GM13977 (cell line): ENCODE measurements at places on chromosomes 5 and 9.
A peak's percentile ranks its signal among the peaks of the same experiment; 100 is the strongest.

- DNase-seq: peak; percentile 56
These were observed 481 bp downstream of the MRPL36 start for GRCh38 chr5:1799110-1799601.

GRCh38 chr5:145162626-145163025, 672.5 kb downstream of the PRELID2 start:
- DNase-seq: no peak

GRCh38 chr9:71119746-71120145, 1.7 kb downstream of the TRPM3 start:
- no peak for DNase-seq

- no peak for DNase-seq
These were observed 64.0 kb downstream of the POU5F2 start for GRCh38 chr5:93677359-93677891.

GRCh38 chr5:110063640-110064602, 374.2 kb downstream of the MAN2A1 start:
- no peak for DNase-seq

DNA sequence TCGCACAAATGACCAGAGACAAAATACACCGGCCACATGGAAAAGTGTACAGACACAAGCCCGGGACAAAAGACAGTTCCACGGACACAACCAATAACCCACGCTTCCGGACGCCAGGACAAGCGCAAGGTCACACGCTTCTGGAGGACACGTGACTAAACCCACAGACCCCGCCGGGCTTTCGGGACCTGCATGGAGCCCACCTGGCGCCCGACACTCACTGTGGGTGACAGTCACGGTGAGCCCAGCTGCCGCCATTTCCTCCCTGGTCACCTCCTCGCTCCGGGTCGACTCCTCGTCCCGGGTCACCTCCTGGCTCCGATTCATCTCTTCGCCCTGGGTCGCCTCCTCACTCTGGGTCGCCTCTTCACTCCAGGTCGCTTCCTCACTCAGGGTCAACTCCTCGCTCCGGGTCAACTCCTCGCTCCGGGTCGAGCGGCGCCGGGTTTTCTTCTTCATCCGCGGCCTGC, 470 bp downstream of the BAG1 start:
- DNase-seq: peak; percentile 54

GRCh38 chr5:100232736-100233135, 302.4 kb upstream of the FAM174A start:
- no peak for DNase-seq

- no peak for DNase-seq
These were observed 63.2 kb downstream of the NSG2 start for GRCh38 chr5:174108745-174109144.

DNA sequence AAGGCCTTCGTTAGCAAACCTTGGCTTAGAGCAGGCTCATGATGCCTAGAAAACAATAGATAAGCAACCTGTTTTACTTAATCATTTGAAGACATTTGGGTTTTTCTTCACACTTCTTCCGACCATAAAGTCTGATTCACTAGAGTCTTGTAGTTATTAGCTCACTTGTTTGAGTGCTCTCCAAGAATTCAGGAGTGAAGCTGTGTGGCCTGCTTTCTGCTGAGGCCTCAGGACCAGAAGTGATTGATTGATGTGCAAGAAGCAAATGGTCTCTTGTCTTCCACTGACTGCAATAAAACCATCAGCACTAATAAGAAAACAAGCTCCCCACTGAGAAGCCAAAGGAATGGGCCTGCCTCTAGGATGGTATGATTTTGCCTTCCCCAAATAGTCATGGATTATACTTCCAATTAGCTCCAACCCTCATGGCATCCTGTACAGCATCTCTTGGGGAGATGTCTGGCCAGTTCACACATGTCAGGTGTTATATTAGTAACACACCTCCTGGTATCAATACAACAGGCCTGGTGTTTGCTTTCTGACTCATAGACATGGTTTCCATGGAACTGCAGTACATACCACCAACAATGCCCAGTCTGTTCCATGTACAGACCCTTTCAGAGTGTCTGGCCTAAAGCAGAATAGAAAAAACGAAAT, 317.6 kb downstream of the CWC27 start:
- no peak for DNase-seq

GRCh38 chr9:104304925-104305324, 199.1 kb upstream of the OR13F1 start:
- no peak for DNase-seq

GRCh38 chr5:42840842-42841567, 29.3 kb upstream of the SELENOP start:
- DNase-seq: no peak

DNA sequence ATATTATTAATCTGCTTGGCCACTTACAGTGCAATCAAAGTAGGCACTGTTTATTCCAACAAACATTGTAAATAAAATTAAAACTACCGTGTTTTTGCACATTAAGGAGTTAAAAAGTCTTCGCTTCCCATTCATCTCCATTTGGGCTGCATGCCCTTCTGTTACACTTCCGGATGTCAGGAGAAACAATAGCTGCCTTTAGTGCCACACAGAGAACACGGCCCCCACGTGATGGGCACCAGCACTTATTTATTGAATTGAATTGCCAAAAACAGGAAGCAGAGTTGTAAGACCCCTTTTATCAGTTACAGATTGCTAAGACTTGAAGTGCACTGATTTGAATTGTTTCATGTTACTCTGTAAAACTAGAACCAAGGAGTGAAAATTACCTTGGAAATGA, 80.4 kb downstream of the LHFPL2 start:
- DNase-seq: no peak

GRCh38 chr5:172438319-172438668, 16.0 kb downstream of the SH3PXD2B start:
- DNase-seq: no peak

GRCh38 chr9:88233091-88233490, 94.8 kb upstream of the SPATA31C2 start:
- DNase-seq: no peak

DNA sequence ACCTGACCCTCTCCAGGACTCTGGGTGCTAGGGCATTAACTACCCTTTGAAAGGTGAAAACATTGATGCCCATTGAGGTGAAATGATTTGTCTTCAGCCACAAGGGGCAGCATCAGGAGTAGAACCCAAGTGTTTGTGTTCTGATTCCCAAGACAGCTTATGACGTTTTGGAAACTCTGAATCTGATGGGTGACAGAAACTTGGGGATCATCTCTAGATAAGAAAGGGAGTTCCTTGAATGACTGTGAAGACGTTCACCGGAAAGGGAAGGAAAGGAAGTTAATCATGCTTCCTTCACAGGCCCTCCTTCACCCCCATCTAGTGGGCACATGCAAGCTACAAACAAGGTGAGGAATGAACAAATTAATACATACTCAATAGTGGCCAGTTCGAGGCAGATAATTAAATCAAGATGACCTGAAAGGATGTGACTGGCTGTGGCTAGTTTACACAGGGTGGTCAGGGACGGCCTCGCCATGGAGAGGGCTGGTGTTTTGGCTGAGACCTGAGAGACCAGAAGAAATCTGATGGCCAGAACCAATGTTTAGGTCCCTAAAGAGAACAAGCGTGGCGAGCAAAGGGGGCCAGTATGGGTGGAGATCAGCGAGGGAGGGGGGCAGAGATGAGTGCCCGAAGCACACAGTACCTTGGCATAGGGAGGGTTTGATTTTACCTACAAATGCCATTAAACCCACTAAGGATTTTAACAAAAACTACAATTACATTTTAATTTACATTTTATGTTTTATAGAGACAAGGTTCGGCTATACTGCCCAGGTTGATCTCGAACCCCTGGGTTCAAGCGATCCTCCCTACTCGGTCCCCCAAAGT, 937 bp upstream of the SLC26A2 start:
- peak; percentile 68 for DNase-seq

- DNase-seq: no peak
These were observed 1.9 kb upstream of the SLC44A1 start for GRCh38 chr9:105242557-105242956.

DNA sequence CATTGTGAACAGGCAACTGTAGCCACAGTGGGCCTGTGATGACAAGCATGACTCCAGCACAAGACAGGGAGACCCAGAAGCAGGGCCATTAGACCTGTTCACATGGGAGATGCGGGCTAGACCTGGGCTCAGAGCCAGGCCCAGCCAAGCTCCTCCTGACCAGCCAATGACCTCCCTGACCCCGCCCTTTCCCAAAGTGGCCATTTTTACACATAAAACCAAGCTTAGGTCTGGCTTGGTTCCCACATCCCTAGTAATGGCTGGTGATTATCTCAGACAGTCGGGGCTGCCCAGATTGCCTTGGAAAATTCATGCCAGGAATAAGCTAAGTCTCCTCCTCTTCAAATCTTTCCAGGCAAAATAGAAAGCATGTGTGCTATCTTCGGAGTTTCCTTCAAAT, 94.1 kb downstream of the FRMD3 start:
- no peak for DNase-seq

- DNase-seq: peak; percentile 74
These were observed 27.9 kb upstream of the MGAT1 start for GRCh38 chr5:180830253-180831138.

GRCh38 chr5:94754824-94755223, 136.4 kb downstream of the SLF1 start:
- DNase-seq: no peak

GRCh38 chr5:169956756-169957155, 23.5 kb downstream of the INSYN2B start:
- no peak for DNase-seq

DNA sequence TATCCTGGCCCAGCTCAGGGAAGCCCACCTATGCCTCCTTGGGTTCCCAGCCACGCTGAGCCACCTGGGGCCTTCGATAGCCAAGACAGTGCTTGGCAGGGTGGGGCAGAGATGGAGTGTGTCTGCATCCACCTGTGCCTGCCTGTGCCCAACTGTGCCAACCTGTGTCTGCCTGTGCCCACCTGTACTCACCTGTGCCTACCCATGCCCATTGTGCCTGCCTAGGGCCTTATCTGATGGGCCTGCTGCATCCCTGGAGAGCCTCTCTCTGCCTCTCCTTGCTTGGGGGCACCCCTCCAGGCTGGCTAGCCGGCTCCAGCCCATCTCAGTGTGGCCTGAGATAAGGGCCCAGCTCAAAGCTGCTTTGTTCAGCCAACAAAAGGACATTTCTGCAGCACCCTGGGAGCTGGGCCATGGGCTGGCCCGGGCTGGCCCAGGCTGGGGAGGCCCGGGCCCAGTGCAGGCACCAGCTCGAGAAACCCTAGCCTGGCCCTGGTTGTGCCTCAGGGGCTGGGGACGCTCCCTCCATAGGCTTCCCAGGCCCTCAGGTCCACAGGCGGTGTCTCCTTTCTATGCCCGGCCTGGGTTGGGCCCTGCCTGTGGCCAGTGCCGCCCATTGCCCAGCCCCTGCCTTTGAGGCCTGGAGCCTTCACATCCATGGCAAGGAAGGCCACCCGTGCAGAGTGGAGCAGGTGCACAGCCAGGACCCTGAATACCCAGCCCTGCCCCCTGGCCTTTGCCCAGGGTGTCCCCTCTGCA, 37.3 kb upstream of the NOTCH1 start:
- no peak for DNase-seq

DNA sequence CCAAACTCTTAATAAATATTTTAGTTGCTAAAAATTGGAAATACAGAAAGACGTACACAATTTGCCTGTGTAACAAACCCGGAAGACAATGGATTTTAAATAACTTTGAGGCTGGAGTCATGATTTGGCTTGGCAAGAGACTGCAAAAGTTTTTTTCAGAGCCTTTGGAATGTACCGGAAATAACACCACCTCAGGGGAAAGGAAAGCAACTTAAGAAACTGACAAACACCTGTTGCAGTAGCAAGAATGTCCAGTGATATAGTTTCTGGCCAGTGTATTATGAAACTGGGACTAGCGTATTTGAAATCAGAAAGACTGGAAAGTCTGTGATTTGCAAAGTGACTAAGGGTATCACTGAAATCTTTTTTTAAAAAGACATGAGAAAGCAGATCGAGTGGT, 842 bp downstream of the MUSK start:
- DNase-seq: no peak

GRCh38 chr9:93976973-93977372, 21.8 kb upstream of the BARX1 start:
- DNase-seq: no peak

- DNase-seq: peak; percentile 70
These were observed 70.7 kb upstream of the GNE start for GRCh38 chr9:36328798-36329411.

GRCh38 chr9:71941060-71941568, 29.7 kb downstream of the C9orf85 start:
- DNase-seq: no peak

DNA sequence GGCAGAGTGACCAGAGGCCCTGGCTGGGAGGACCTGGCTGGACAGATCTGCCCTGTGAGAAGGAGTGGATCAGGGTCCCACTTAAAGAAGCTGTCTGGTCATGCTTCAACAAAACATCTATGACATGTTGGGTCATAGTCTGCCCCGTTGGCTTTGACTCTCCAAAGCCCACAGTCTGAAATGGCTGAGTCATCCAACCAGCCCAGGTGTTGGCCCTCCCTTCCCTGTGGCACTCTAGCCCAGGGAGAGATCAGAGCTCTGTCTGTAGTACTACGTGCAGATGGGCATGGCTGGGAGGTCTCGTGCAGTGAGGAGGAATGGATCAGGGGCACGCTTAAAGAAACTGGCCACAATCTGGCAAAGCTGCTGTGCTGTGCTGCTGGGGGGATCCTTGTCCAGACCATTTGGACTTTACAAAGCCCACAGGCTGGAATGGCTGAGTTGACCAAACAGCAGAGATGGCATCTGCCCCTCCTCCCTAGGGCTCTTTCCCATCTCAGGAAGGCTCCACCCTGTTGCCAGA, 206.1 kb downstream of the TUSC1 start:
- DNase-seq: no peak

- no peak for DNase-seq
These were observed 184.2 kb downstream of the NSG2 start for GRCh38 chr5:174229514-174230370.

- DNase-seq: no peak
These were observed 118.6 kb upstream of the MAST4 start for GRCh38 chr5:66477596-66477995.

GRCh38 chr5:97365163-97365845, 182.3 kb upstream of the RIOK2 start:
- no peak for DNase-seq

DNA sequence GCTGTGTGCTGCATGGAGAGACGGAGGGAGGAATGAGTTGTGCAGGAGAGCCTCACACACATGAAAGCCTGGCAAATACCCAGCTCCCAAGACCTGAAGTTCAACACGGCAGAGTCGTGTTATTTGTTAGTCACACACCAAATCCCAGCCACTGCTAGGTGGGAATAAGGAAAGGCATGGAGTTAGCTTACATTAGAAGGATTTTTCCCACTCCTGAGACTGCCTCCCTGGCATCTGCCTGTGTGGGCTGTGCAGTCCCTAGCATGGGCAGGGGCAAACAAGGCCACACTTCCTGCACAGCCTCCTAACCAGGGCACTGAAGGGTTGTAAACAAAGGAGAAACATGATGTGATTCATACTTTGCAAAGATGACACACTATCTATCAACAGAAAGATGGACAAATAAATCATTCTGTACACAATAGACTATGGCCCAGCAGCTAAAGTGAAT, 306.8 kb downstream of the SPOCK1 start:
- no peak for DNase-seq

DNA sequence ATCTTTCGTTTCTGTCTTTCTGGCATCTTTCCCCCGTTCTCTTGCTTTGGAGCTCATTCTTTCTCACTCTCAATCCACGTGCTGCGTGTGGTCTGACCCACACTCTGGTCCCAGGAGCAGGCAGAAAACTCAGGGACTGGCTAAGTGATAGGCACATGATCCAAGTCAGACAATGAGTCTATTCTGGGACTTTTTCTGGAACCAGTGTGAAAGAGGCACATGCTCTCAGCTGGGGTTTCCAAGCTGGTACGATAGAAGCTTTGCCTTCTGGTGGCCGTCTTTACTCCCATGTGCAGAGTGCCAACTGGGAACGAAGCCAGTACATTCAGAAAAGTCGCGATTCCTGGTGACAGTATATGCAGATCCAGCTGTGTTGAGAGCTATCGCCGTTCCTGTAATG, 94.4 kb downstream of the PDZD2 start:
- DNase-seq: no peak
